ENCODE measurements at places on chromosomes 2 and 18.

DNA sequence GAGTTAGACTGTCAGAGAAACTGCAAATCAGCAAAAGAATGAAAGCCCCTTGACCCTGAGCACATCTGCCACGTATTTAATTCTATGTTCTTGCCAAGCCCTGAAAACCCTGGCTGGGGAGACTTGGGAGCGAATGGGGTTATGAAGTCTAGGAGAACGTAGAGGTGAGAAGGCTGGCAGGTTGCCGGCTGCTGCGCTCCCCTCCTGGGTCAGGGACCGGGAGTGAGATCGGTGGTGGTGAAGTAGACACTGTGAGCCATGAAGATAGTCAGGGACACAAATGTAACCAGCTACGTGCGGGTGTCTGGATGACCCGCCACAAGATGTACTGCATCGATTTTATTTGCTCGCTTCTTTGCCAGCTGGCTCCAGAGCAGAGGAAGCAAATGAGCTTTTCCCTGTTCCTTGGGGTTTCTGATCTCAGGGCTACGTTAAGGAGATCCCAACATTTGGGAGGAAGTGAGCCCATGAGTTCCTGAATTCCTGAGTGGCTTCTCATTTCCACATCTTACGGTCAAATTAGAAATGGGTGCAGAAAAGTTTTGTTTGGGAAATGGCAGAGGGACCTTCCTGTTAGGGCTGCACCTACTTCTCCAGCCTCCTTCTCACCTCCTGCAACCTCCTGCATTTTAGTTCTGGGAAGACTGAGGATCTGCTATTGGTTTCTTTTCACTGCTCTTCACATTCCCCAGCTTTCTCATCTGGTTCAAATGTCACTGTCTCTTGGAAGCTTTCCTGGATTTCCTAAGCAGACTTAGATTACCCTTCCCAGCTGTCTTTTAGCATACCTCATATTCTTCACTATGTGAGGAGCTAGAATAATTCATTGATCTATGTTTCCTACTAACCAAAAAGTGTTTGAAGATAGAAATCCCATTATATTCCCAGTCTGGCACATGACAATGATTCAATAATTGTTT lies 360.6 kb downstream of the ZNF521 start:
- DNase-seq: no peak

DNA sequence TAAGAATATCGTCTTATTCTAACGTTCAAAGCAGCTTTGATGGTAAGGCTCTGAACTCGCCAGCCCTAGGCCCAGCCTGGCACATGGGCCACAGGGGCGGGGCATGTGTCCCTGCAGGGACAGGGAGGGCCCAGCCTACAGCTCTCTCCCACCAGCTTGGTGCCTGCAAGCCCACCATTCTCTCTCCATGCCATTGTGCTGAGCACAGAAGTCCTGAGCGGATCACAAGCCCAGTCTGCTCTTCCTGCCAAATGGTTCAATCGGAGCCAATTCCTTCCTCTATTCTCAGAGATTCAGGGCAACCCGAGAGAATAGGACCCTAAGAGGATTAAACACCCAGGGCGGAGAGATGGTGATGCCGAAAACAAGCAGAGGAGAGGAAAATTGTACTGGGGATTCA lies 50.3 kb upstream of the APCDD1 start:
- DNase-seq: no peak

DNA sequence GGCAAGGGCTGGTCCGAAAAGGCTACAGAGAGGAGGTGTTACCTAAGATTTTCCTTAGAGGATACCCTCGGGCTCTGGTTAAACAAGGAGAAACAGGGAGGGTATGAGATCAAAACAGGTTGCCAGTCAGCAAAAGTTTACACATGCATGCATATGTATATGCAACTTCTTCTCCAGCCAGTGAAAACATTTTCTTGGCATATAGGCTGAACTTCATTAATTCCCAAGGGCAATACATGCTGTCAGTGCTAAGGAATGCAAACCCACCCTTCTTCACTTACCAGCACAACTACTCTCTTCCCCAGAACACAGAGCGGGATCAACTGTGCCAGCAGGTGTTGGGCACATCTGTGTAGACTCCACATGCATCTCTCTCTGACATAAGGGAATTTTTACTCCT lies 176.0 kb downstream of the GFPT1 start:
- DNase-seq: no peak

DNA sequence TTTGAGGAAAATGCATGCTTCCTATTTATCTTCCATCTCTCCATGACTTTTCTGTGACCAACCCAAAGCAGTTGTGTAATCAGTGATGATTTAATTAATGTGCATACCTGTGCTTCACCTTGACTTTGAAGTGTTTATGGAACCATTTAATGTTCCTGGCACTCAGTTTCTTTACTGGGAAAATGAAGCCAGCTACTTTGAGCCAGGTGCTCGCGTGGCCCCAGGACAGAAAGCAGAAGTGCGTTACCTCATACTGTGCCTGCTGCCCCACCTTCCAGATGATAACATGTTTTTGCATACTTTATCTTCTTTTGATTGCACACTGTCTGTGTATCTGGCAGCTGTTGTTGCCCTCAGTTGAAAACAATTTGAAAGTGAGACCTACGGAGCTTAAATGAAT lies 61.3 kb downstream of the PMAIP1 start:
- DNase-seq: no peak

All from activated CD8-positive, alpha-beta memory T cell treated with anti-CD3 and anti-CD28 coated beads for 4 hours (primary cell).